Left cardiac atrium (tissue), 4 donors: ENCODE measurements at places on chromosomes 6 and 20. TPM values are rescaled to one million over a fixed set of nuclear protein-coding genes. Genes with fewer than 3 reads are reported as not detected.

Gene KCNK16
- total RNA-seq: not detected

Gene PRPH2
- 1.1 TPM for total RNA-seq

Gene CLDN20
- not detected for total RNA-seq

GRCh38 chr20:48684501-48685041, 143.2 kb downstream of the PREX1 start:
- no peak for DNase-seq

GRCh38 chr20:58375759-58376352, 13.2 kb upstream of the VAPB start:
- DNase-seq: no peak

GRCh38 chr6:71567562-71567961, 279.0 kb downstream of the OGFRL1 start:
- DNase-seq: no peak

DNA sequence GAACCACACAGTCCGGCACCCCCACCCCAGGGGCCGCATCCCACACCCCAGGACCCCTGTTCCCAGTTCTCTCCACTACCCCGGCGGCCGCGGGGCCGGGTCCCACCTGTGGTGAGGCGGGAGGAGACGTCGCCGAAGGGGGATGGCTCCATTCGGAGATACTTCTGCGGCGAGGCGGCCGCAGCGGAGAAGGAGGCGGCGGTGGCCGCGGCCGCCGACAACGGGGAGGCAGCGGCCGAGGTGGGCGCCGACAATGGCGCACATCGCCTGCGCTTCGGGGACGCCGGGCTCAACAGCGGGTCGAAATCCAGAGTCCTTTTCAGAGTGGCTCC, 723 bp downstream of the AKIRIN2 start:
- DNase-seq: no peak

DNA sequence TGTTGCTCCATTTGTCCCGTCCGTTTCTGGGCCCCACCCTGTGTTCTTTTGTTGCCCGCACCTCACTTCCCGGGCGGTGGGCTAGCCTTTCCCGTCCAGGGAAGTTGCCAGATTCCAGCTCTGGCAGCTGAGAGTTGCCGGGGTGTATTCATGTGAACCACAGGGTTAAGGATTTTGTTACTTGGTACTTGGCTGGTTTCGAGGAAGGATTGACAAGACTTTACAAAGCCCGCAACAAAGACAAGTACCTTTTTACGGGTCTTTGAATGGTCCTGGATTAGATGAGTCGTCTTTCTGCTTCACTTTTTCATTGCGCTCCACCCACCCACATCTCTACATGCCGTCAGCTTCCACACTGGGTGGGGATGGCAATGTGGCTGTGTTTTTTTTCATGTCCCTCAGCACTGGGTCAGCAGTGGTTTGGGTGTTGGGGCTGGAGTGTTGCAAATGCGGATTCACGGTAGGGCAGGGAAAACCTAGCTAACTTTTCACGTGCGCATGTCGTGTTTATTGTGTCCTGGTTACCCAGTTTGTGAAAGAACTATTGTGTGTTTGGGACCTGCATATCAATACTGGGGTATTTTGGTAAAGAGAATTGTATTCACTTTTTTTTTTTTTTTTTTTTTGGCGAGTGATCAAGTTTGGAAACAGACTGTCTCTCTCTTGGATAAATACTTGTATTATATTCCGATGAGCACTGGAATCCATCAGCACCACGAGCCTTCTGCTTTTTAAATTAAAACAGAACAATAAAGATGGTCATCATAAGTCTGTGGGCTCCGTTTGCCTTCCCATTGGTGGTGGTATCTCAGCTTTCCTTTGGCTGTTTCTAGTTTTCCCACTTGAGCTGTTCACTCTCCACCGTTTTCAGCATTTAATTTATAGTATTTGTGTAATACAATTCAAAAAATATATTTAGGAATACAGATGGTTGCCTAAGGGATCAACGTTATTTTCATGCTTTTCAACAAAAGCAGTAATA, 1.2 kb downstream of the DUSP22 start:
- peak; percentile 70 for DNase-seq

DNA sequence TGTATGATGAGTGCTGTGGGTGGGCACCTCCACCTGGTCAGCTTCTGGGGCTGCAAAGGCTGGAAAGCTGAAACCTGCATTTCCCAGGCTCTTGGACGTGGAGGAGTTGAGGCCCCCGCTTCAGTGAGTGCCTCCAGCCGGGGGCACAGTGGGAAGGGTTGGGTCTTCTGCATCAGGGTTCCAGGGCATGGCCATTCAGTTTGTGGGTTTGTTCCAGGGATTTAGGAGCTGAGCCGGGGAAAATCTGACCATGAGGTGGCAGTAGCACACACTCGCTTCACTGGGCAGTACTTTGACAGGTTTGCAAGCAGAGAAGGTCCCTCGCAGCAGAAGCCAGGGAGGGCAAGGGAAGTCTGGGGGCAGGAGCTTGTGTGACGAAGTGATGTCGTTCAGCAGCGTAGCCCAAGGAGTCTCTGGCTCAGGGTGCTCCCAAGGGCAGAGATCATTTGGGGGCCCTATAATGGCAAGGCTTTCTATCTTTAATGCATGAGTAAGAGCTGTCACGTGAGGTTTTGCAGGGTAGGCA, 69.5 kb upstream of the SULF2 start:
- no peak for DNase-seq
